ENCODE measurements at places on chromosomes 3 and 15. TPM values are rescaled to one million over a fixed set of nuclear protein-coding genes. Genes with fewer than 3 reads are reported as not detected.

GRCh38 chr15:32828507-32829186 lies 110.8 kb downstream of the GREM1 start:
- no peak for DNase-seq

Gene CLRN1
- polyA plus RNA-seq: 0.42 TPM

DNA sequence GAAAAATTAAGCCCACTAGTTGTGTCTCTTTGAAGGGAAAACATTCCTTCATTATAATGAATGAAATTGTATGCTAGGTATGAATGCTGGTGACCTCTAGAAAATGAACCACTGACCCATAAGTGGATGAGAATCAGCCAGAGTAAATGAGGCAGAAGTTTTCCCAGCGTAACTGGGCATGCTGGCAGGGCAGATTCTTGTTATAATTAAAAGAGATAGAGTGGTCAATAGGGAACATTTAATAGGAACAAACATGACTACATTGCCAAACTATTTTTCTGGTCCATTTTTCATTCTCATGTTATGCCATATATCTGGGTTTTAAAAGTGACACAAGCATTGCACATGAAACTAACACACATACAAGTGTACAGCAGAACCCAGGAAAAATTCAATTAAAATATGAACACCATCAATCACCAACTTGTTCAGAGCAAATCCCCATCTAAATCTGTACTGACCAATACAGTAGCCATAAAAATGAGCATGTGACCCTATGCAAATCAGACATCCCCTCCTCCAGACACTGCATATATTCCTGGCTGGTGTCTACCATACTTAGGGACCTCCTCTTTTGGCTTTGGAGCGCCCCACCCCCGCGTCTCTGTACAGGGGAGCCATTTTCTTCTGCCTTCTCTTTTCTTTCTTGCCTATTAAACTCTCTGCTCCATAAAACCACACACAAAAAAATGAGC lies 4.0 kb downstream of the CLRN1 start:
- DNase-seq: no peak

- no peak for DNase-seq
Measured at GRCh38 chr3:4990069-4990468, 10.8 kb downstream of the BHLHE40 start.

DNA sequence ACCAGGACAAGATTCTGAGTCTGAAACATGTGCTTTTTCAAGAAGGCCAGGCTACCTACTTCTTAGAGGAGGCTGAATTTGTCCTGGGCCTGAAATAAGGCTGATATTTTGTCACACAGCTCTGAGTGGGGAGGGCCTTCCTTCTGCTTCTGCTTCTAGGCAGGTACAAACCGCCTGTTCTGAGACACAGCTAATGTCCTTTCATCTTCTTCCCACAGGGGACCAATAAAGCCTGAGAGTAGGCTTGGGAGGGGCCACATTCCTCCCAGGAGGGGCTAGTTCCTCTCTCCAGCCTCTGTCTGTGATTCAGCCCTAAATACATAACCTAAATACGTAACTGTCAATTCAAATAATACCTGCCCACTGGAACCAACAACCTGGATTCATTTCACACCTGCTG lies 34.8 kb downstream of the CRYGS start:
- DNase-seq: no peak

Gene CPNE9
- polyA plus RNA-seq: not detected

Gene SEMA7A
- polyA plus RNA-seq: 6.4 TPM

DNA sequence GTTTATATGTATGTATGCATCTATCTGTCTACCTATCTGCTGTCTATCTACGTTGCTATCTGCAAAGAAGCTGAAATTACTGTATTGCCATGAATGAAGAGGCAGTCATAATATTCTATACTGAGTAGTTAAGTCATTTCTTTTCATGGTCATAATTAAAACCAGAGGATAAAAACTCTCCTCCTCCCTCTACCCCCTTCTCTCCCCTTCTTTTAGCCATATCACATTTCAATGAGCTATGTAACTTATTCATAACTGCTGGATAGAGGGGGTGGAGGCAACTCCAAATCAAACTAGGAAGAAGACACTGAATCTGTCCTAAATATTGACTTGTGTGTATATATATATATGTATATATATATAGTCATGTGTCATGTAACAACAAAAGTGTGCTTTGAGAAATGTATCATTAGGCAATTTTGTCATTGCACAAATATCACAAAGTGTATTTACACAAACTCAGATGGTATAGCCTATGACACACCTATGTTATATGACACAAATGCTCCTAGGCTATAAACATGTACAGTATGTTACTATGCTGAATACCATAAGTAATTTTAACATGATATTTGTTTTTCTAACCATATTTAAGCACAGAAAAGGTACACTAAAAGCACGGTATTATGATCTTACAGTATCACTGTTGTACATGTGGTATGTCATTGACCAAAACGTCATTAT lies 229.7 kb upstream of the KCNMB2 start:
- DNase-seq: no peak

Gene SYNPR
- not detected for polyA plus RNA-seq

DNA sequence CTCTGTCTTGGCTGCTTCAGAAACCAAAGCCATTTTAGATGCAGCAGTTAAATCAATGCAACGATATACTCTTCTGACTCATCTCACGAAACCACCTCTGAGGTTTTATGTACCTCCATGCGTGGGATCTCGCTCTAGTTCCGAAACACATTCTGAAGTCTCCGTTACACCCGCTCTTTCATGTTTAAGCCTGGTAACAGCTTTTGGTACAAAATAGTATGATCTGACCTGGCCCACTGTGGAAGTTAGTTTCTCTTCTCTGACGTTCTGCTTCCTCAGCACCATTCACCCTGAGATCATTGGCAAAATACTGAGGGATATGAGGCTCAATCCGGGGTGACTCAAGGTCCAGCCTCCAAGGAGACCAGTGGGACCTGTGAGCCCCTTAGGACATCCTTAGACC lies 121.9 kb downstream of the TMEM266 start:
- no peak for DNase-seq

GRCh38 chr15:85763157-85763556 lies 31.6 kb downstream of the KLHL25 start:
- DNase-seq: no peak

Gene DNAH12
- polyA plus RNA-seq: 0.15 TPM

- no peak for DNase-seq
Measured at GRCh38 chr3:157122832-157123427, 37.0 kb downstream of the CCNL1 start.
